ENCODE measurements at places on chromosomes 2 and 18.

DNA sequence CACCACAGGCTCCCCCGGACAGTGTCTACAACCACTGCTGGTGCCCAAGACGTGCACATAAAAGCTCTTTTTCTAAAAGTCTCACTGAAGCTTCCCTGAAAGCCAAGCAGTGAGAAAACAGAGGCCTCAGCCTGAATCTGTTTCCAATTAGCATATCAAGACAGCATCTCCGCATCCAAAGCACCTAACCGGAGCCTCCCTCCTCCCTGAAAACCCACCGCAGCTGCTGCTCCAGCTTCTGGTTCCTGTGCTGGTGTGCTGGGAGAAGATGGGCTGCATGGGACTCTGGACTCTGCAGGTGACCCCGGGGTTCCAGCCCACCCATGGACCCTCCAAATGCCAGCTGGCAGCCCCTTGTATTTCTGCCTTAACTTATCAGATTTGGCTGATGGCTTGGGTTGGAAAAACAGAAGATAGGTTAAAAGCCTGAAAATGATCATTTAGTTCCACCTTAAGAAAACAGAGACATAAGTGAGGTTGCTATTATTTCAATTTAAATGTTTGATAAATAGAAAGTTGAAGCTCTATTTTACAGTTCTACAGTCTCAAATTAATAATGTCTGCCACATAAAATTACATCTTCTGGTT, 103.3 kb downstream of the TMEM18 start:
- DNase-seq: no peak

DNA sequence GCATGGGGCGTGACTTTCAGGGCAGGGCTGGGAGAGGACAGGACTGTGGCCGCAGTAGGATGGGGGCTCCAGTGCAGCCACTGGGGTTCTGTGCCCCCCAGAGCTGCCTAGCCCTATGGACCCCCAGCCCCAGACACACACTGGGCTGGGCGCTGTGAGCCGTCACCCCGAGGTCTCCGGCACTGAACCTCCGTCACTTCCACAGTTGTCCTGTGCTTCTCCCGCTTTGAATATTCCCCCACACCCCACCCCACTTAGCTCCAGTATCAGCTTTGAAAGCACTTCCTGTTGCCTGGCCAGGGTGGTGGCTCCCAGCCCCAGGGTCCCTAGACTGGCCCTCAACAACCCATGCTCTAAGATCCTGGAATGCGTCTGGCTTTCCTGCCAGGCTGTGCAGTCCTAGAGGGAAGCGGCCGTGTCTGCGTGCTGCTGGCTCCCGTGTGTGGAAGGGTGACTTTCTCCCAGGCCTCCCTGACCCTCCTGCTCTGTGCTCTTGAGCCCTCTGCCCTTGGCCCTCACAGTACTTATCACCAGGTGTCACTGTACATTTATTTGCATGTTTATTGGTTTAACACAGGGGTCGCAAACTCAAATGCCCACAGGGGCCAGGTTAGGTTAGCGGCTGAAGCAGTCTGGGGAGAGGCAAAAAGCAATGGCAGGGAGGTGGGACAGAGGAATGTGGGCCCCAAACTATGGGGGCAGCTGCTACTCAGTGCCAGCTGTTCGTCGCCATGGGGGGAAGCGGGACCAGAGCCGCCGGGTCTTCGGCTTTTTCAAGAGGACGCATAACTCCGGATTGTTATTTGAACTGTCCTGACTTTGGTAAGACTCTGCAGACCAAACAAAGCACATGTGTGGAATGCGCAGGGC, 9.9 kb downstream of the OBSL1 start:
- no peak for DNase-seq

- no peak for DNase-seq
Measured at GRCh38 chr18:76339246-76339620, 155.8 kb downstream of the ZNF516 start.

DNA sequence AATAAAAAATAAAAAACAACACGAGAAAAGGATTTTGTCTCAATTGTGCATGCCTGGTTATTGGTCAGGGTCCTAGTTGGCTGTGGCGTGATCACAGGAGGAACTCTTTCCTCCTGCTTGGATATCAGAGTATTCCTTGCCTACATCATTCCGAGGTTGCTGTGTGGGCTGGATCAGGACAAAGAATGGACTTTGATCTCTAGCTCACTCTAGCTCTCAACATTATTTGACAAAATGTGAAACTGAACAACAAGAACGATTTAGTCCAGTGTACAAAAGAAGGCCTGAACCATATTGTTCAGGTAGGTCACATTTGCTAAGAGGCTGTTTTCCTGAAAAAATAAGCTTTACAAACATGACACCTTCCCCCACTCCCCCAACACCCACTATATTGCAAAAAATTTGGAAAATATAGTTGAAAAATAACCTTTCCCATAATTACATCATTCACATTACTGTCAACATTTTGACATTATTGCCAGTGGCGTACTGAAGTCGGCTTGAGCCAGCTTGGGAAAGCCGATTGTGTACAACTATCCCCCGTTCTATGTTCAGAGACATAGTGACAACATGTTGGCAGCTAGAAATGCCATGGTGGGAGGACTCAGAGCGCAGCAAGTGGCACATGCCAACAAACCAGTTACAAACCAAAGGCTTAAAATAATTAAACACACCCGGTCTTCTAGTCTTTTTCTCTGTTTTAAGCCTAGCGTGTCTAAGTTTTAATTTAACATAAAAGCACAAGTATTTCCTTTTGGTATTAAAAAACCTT, 179.0 kb downstream of the LPIN1 start:
- DNase-seq: no peak

- no peak for DNase-seq
Measured at GRCh38 chr18:22193466-22193865, 24.1 kb downstream of the GATA6 start.

- no peak for DNase-seq
Measured at GRCh38 chr2:71422786-71423185, 30.6 kb upstream of the DYSF start.

GRCh38 chr2:200300638-200301314, 5.7 kb upstream of the SPATS2L start:
- no peak for DNase-seq

GRCh38 chr2:237411683-237412423, 2.1 kb downstream of the COL6A3 start:
- no peak for DNase-seq

DNA sequence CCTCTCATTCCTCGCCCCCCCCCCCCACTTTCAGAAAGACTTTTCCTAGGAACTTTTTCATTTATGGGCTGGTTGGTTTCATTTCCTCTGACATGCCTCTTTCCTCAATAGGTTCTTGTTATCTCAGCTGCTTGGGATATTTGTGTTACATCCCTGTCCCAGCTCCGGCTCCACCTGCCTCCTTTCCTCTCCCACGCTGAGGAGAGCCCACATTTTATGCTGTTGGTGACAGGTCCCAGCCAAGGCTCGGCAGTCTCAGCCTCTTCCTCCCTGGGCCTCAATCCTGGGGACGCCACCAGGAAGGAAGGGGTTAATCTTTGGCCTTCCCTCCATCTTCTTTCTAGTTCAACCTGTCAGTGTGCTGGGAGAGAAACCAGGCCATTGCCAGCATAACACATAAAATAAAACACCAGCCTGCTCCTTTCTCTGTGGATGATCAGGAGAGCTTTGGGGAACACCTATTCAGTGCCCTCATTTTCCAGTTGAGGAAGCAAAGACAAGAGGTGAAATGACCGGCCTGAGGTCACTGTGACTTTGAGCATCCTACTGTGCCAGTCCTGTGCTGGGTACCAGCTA, 216.9 kb upstream of the TNP1 start:
- no peak for DNase-seq

DNA sequence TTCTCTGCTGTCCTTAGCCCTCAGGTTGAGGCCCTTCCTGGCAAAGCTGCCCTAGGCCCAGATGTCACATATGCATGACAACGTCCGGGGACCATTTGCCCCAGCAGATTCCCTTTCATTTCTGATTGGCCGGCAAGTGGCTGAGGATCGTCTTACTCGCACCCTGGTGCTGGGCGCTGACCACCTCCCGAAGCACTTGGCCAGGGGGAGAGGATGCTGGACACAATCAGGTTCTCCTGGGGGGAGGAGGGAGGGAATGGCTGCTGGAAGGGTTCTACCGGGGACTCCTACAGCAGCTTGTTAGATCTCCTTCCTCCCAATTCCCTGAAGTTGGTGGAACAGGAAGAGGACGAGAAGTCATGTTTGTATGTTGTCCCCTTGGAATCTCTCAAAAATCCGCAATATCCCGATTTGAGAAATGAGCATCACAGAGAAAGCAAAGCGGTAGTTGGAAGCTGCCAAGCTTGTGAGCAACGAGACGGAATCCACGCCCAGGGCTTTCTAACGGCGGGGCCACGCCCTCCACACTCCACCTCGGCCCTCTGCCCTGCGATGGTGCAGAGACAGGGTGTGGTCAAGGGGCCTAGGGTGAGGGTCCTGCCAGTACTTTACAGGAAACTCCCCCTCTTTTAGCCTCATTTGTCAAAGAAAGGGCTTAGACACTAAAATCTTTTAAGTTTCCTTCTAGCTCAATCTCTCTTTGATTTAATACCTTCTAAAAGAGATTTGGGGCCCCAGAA, 61.8 kb upstream of the YWHAQ start:
- DNase-seq: no peak

GRCh38 chr2:123958011-123958410, 67.1 kb upstream of the CNTNAP5 start:
- no peak for DNase-seq

- DNase-seq: no peak
Measured at GRCh38 chr18:11905613-11906012, 2.5 kb downstream of the MPPE1 start.

DNA sequence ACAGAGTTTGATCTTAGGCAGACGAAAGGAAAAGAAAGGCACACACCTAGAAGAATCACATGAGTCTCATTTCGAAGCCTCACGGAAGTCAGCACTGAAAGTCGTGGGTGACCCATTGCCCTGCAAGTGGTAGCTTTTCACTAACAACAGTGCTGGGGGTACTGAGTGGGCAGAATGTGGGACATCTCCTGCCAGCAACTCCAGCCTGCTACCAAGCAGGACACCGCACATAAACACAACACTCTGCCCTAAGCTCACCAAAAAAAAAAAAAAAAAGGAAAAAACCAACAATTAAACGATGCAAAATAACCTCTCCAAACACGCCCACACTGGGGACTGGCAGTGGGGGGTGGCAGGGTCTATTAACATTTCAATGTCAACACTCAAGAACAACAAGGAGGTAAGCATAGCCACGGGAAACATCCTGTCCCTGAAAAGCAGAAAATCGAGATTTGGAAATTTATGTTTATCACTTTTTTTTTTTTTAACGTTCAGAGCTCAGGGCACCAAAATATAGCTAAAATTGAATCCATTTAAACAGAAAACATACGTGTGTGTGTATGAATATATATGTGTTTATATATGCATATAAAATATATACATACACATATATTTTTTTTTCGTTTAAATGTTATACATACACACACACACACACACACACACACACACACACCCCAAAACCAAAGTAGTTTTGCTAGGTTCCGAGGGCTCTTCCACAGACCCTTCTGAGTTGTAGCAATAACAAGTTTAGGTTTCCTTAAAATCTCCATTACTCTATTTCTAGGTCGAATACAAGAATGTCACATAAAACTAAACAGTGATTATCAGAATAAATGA, 2.2 kb downstream of the INO80D start:
- DNase-seq: peak; percentile 9

DNA sequence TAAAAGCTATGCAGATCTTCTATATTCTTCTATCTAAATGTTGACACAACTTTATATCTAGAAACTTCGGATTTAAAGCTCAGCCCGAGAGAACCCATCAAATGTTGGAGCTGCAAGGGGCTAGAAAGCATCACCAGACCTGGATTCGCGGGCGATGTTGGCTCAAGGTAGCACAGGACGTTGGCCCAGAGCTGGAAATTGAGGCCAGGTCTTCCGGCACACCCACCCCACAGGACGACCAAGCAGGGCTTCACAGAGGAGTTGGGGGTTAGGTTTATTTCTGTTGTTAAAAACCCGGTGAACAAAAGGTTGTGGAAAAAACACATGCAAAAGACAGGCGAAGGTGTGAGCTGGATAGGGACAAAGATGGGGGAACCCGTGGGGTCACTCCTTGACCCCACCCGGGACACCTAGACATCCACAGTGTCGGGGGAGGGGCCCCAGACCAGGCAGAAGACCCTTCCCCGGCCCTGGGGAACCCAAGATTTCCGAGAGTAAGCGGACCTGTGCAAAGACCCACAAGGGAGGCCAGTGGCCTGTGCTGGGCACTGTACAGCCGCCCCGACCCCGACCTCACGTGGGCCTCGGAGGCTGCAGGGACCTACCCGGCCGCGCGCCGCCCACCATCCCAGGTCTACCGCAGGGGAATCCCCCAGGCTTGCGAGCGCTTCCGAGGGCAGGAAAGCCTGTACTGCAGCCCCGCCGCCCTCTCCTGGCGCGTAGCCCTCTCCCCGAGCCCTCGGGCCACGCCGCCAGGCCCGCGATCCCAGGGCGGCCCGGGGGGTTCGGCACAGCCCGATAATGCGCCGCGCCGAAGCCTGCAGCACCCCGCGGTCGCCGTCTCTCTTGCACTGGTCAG, 1.8 kb upstream of the AGBL5 start:
- DNase-seq: peak; percentile 21

DNA sequence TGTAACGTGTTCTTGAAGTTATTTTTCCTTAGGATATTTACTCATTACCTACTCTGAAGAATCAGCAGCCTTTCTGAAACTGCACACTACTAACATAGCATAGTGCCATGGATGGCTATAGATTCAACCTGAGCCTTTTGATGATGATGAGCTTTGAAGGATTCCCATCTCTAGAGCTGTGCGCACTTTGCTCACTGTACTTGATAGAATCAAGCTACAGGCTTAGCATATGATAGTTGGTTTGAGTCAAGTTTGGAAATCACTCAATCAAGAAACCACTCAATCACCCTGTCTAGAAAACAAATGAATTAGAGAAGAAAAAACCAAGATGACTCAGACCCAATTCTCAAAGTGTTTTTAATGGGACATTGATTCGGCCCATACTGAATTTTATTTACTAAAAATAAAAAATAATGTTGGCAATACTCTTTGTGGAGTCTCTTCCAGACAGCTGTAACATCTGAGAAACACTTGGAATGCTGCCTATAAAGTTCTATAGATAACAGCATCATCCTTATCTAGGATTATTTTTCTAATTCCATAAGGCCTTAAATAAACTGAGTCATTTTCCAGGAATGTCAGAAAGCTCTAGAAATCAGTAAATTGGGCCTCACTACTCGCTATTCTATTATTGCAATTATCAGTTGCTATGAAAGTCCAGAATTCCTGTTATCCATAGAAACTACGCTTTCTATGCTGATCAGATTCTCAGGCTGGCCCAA, 259.0 kb upstream of the ERBB4 start:
- no peak for DNase-seq

- DNase-seq: no peak
Measured at GRCh38 chr2:19029655-19030054, 328.8 kb downstream of the OSR1 start.

- no peak for DNase-seq
Measured at GRCh38 chr2:23429036-23429435, 44.1 kb downstream of the KLHL29 start.

GRCh38 chr2:138447889-138448570, 53.5 kb upstream of the SPOPL start:
- DNase-seq: no peak
